HCT116 (cell line): ENCODE measurements at places on chromosomes 12 and 14.
A peak's percentile ranks its signal among the peaks of the same experiment; 100 is the strongest.

DNA sequence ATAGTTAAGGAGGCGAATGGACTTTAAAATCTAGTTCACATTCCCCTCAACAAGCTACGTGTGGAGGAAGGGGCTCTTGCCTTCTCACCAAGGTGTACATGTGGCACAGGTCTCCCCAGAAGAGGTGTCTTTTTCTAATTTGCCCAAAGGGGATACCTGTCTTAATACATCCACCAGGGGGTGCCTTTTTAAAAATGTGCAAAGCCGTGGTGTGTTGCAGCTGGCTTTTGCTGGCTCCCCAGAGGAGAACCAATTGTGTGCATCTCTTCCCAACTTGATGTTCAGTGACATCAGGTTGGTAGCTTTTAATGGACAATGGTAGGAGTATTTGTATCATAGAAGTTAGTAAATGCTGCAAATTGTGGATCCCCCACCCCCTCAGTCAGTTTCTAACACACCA is 33.8 kb downstream of the CREBL2 start:
- DNase-seq = peak; percentile 16

DNA sequence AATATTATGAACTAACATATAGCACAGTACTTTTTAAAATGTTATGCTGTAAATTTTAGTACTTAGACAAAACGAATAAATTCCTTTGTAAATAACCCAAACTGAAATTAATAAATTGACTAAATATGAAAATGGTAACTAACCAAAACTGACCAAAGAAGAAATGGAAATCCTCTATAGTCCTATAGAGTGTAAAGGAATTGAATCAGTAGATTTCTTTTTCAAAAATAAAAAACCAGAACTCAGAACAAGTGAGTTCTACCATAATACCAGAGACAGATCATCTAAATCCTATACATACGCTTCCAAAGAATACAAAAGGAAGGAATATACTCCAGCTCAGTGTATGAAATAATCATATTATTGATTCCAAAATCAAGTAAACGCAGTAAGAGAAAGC is 39.8 kb downstream of the TMPRSS12 start:
- DNase-seq = no peak

DNA sequence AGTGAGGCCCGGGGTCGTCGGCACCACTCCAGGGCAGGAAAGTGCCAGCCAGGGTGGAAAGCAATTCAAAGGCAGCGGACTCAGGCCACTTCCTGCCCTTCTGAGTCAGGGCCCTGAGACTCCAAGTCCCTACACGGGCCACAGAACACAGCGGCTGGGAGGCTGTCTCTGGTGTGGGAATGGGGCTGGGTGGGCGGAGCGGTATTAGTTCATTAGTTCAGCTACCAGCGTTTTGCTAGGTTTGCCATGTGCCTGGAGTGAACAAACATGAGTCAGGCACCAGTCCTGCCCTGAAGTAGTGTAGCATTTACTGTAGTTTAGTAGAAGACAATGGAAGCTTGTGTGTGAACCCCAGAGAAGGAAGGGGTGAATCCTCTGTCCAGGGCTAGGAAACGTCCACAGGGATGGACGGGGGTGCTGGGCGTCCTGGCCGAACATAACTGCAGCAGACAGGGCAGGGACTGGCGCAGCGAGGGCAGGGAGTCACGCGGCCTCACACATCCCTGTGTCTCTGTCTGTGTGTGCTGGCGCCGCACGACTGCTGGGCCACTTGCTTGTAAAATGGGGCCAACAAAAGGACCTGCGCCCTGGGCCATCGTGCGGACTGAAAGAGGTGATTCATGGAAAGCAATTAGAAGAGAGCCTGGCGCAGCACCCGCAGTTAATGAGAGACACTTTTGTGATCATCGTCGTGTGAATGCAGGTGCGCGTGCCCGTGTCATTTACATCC is 186.4 kb upstream of the PRMT8 start:
- peak; percentile 60 for DNase-seq

DNA sequence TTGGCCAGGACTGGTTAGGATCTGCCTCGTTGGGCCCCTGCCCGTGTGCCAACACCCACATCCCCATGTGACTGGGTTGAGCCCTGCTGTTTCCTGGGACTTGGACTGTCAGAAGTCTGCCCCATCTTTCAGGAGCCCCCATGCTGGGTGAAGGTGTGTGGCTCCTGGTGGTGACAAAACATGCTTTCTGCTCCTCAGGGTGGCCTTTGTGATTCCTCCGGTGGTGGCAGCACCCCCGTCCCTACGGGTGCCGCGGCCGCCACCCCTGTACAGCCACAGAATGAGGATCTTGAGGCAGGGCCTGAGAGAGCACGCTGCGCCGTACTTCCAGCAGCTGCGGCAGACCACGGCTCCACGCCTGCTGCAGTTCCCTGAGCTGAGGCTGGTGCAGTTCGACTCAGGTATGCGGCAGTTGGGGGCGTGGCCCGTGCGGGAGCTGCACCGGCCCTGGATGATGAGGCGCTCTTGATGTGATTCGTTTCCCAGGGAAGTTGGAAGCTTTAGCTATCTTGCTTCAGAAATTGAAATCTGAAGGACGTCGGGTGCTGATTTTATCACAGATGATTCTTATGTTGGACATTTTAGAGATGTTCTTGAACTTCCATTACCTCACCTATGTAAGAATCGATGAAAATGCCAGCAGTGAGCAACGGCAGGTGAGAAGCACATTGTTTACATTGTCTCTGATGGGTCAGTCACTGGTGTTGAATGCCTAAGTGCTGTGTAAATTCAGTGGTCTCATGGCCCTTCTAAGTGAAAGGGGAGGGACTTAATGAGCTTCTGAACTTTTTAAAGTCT is 80.0 kb downstream of the EP400 start:
- DNase-seq = no peak

- DNase-seq = no peak
Measured at GRCh38 chr14:48023881-48024280, 348.5 kb upstream of the MDGA2 start.

DNA sequence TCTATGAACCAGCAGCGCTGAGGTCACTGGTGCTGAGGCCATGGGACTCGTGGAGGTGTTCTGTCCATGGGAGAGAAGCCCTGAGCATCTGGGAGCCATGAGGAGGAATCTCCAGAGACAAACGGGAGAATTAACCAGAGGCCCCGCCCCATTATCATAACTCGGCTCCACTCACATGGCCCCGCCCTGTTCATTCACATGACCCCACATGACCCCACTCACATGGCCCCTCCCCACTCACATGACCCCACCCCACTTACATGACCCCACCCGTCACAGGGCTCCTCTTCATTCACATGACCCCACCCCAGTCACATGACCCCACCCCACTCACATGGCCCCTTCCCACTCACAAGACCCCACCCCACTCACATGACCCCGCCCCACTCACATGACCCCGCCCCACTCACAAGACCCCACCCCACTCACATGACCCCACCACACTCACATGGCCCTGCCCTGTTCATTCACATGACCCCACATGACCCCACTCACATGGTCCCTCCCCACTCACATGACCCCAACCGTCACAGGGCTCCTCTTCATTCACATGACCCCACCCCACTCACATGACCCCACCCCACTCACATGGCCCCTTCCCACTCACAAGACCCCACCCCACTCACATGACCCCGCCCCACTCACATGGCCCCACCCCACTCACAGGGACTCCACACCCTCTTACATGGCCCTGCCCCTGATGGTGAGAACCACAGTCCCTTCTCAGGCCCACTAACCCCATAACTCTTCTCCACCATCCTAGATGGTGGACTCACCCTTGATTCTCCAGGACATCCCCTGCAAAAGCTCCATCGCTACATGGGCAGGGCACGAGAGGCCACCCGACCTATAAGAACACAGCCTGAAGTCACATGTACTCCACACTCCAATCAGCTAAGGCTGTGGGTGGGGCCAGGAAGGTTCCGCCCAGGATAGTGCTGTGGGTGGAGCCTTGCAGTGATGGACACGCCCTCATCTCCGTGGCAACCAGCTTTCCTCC is 151.1 kb upstream of the SFSWAP start:
- DNase-seq = peak; percentile 26

DNA sequence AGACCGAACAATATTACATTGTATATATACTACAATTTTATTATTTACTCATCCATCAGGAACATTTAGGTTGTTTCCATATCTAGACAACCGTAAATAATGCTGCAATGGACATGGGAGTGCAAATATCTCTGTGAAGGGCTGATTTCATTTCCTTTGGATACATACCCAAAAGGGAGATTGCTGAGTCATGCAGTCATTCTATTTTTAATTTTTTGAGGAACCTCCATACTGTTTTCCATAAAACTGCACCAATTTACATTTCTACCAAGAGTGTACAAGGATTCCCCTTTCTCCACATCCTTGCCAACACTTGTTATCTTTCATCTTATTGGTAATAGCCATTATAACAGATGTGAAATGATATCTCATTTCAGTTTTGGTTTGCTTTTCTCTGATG is 84.7 kb downstream of the SLC41A2 start:
- DNase-seq = no peak

DNA sequence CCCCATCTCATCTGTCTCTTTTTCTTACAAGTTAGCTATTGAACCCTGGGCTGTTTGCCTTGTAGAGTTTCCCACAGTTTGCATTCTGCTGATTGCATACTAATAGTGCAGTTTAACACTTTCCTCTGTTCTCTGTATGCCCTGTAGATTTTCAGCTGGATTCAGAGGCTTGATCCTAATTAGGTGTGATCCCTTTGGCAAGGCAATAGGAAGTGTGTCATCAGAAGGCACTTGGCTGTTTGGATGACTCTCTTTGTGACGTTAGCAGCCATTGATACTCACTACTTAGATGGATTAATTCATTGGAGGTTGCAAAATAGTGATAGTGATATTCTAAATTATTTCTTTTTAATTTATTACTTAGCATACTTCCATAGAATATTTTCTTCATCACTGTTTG is 33.6 kb downstream of the FUT8 start:
- DNase-seq = no peak

- no peak for DNase-seq
Measured at GRCh38 chr12:119460876-119461275, 126.3 kb downstream of the CCDC60 start.

- peak; percentile 3 for DNase-seq
Measured at GRCh38 chr12:17875230-17875629, 214.8 kb downstream of the RERGL start.

DNA sequence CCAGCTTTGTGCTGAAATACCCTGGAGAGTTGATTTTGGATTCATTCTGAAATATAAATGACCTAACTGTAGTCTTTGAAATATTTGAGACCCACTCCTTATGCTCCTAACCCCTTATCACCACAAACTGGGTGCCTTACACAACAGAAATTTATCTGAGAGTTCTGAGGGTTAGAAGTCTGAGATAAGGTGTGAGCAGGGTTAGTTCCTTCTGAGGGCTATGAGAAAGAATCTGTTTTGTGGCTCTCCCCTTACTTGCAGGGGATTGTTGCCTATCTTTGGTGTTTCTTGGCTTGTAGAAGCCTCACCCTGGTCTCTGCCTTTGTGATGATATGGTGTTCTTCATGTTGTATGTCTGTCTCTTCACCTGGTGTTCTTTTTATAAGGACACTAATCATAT is 91.7 kb downstream of the DERA start:
- no peak for DNase-seq

- DNase-seq = no peak
Measured at GRCh38 chr12:93686572-93687356, 9.6 kb downstream of the CRADD start.

- no peak for DNase-seq
Measured at GRCh38 chr12:90304231-90304630, 595.6 kb upstream of the ATP2B1 start.

DNA sequence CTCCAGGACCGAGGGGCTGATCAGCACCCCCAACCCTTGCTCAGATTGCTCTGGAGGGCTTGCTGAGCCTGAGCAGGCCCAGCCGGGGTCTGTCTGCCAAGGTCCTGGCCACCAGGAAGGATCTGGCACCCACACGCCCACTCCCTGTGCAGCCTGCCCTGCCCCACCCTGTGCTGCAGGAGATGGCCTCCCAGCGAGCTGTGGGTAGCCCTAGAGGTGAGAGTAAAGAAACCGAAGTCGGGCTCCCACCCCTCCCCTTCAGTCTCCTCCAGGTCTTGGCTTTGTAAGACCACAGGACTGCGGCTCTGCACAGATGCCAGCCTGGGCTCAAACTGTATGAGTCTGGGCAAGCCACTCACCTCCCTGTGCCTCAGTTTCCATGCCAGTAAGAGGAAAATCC is 307.8 kb downstream of the BCL11B start:
- no peak for DNase-seq

GRCh38 chr12:127539226-127539858 is 727.6 kb upstream of the TMEM132C start:
- no peak for DNase-seq

- DNase-seq = no peak
Measured at GRCh38 chr12:15534322-15534721, 212.0 kb downstream of the PTPRO start.

- no peak for DNase-seq
Measured at GRCh38 chr12:71947645-71948105, 9.0 kb downstream of the TPH2 start.

DNA sequence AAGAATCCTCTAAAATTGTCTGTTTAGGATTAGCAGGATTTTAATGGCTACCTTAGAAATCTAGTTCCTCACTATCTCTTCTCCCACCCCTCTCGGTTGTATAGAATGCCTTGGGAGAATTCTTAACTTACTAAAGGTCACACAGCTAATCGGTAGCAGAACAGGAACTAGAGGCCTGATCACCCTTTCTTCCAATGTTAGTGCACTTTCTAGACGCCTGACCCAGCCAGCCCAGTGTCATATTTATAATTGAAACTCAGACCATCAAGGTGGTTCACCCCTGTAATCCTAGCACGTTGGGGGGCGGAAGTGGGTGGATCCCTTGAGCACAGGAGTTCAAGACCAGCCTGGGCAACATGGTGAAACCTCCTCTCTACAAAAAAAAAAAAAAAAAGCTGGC is 1.7 kb downstream of the TIGAR start:
- DNase-seq = no peak

GRCh38 chr12:113634474-113634873 is 162.8 kb upstream of the LHX5 start:
- no peak for DNase-seq

GRCh38 chr14:102125546-102125945 is 14.2 kb upstream of the WDR20 start:
- no peak for DNase-seq

DNA sequence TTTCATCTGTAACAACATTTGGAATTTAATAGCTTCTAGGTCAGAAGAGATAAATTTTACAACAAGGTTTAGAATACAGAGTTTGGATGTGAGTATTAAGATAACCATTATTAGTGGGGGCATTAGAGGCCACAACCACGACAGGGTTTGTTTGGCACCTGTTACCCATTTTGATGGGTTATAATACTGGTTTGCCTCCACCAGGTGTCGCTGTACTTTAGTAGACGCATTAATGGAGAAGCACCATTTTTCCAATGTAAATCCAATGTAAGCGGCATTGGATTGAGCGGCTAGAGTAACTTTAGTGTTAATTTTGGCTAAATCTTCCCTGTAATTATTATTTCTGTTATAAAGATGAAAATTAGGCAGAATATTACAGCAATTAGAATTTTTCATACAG is 136.2 kb downstream of the SLCO1B3 start:
- DNase-seq = peak; percentile 6
